ENCODE measurements at places on chromosomes 2 and 18. TPM values are rescaled to one million over a fixed set of nuclear protein-coding genes. Genes with fewer than 3 reads are reported as not detected.

Gene TPO
- not detected for total RNA-seq

Gene SAG
- under 0.01 TPM for total RNA-seq

Gene ADCY3
- total RNA-seq, result 13.6 TPM

Gene DSG2
- total RNA-seq, result under 0.01 TPM

Gene CXCR2
- not detected for total RNA-seq

Gene ANKRD62
- not detected for total RNA-seq

Gene INPP5D
- 24.7 TPM for total RNA-seq

Gene ASB18
- not detected for total RNA-seq

Gene CCL20
- 0.65 TPM for total RNA-seq

Gene ASTL
- total RNA-seq, result not detected

Gene RAPGEF4
- 15.0 TPM for total RNA-seq

Gene CHN1
- total RNA-seq, result 11.0 TPM

Gene POTEC
- total RNA-seq, result not detected

Gene ASB1
- total RNA-seq, result 9.7 TPM

Gene UNC80
- not detected for total RNA-seq

Gene CFAP65
- not detected for total RNA-seq

Gene BOLL
- total RNA-seq, result not detected

Gene GNLY
- total RNA-seq, result not detected

Gene LOXHD1
- total RNA-seq, result not detected

Gene CIB4
- total RNA-seq, result not detected

Gene GALR1
- total RNA-seq, result not detected

Gene LAPTM4A
- total RNA-seq, result 79.6 TPM

Gene INO80C
- total RNA-seq, result 19.6 TPM

Gene SNRPD1
- 19.6 TPM for total RNA-seq

Gene CCT7
- total RNA-seq, result 547 TPM

Gene ADGRF3
- not detected for total RNA-seq

Gene IL37
- not detected for total RNA-seq

Gene DQX1
- total RNA-seq, result not detected

Gene GCG
- total RNA-seq, result not detected

Gene CPSF3
- 53.8 TPM for total RNA-seq

Gene CNDP1
- total RNA-seq, result not detected

Gene TOGARAM2
- not detected for total RNA-seq

Gene IL36B
- total RNA-seq, result not detected

Gene NEB
- 0.32 TPM for total RNA-seq

Gene GPR148
- total RNA-seq, result not detected

Gene RAD51AP2
- not detected for total RNA-seq

Gene SMPD4
- total RNA-seq, result 10.9 TPM

Gene ABCG8
- total RNA-seq, result not detected

Gene PRKAG3
- total RNA-seq, result not detected

Gene SLC9A2
- not detected for total RNA-seq

Gene MATN3
- 1.4 TPM for total RNA-seq

Gene GPR45
- total RNA-seq, result not detected

Gene CXCR4
- total RNA-seq, result 167 TPM

Gene TRIM54
- total RNA-seq, result not detected

Gene TAF4B
- total RNA-seq, result 3.6 TPM

Gene ABCG5
- total RNA-seq, result not detected

Gene TMEM200C
- 2.3 TPM for total RNA-seq

Gene STARD6
- not detected for total RNA-seq

Gene ZNF385B
- not detected for total RNA-seq

Gene TMEM214
- total RNA-seq, result 20.5 TPM

Gene OXER1
- total RNA-seq, result not detected

Gene SPDYA
- 0.32 TPM for total RNA-seq
